ENCODE measurements at places on chromosomes 7 and 10. TPM values are rescaled to one million over a fixed set of nuclear protein-coding genes. Genes with fewer than 3 reads are reported as not detected.

DNA sequence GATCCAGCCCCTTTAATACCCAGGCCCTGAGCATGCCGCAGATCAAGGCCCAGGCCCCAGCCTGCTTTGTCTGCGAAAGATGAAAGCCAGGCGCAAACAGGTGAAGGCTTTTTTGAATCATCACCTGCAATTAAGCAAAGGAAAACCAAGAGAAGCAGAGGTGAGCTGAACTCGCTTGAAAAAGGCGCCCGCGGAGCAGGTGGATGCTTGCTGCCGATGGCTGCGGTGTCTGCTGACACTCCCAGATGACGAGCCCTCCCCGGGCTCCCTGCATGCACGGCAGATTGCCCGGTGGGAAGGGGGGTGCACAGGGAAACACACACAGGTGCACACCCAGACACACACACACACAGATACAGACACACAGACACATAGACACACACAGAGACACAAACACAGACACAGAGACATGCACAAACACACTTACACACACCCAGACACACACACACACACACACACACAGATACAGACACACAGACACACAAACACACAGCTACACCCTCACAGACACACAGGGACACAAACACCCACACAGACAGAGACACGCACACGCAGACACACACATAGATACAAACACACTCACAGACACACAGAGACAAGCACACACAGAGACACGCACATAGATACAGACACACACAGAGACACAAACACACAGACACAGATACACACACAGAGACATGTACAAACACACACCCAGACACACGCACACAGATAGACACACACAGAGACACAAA is 142.6 kb upstream of the RNF32 start:
- DNase-seq, result no peak

- DNase-seq, result no peak
Measured at GRCh38 chr7:2154831-2155230, 77.9 kb downstream of the MAD1L1 start.

- no peak for DNase-seq
Measured at GRCh38 chr10:68296843-68297663, 34.8 kb upstream of the HNRNPH3 start.

DNA sequence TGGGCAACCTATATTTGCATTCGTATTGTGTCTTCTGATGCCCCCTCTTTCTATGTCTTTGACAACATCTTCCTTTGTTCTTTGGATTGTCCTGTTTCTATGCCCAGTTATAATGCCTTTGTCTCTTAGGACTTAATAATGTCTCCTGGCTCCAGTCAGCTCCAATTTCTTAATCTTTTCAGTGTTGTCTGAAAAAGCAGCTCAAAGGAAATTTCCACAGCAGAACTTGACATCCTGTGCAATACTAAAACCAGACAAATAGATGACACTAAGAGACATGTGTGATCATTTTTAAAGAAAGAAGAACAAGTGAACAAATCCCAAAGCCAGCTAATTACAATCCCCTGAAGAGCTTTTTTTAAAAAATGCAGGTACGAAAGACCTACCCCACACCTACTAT is 47.7 kb upstream of the RNF148 start:
- DNase-seq, result no peak

GRCh38 chr7:66167773-66168387 is 37.3 kb upstream of the TPST1 start:
- no peak for DNase-seq

- DNase-seq, result no peak
Measured at GRCh38 chr10:45581582-45582385, 90.8 kb downstream of the ZFAND4 start.

ZPBP gene
- total RNA-seq, result not detected

CCDC172 gene
- total RNA-seq, result not detected

ZNF786 gene
- 8.6 TPM for total RNA-seq
